ENCODE measurements at places on chromosomes 12 and 14. TPM values are rescaled to one million over a fixed set of nuclear protein-coding genes. Genes with fewer than 3 reads are reported as not detected.
A peak's percentile ranks its signal among the peaks of the same experiment; 100 is the strongest.

DNA sequence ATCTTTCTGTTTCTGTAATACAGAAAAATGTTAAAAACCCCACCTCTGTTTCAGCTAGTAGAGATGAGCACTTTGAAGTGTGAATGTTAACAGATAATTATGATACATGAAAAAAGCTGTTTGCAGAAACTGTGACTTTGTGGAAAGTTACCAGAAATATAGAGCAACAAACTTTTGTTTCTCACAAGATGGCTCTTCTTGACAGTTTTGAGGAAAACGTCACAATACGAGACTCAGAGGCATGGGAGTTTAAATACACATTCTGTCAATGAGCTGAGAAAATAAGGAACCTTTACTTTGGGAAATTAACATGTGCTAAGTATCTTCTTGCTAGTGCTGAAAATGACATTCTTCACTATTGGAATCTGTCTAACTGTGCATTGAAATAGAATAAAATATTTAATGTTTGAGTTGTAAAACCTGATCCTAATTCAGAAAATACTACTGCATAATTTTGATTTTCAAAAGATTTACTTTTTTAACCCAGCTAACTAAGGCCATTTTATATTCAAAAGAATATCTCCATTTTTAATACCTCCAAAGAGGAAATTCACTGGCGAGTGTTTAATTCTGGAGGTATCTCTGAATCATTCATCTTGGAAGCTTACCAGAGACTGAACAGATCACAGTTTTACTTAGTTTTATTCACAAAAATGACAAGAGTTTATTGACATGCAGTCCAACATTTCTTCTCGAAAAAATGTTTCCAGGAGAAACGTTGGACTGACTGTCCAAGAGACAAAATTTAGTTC lies 308.9 kb upstream of the LRFN5 start:
- H3K27me3 ChIP-seq = no peaks in the 10 kb centered on the region
- H3K27ac ChIP-seq = no peak overlapping the region
- no peak overlapping the region for H3K4me3 ChIP-seq
- DNase-seq = no peak

- no peaks in the 10 kb centered on the region for H3K36me3 ChIP-seq
- DNase-seq = no peak
Measured at GRCh38 chr12:28083840-28084678, 106.2 kb upstream of the CCDC91 start.

- DNase-seq = peak; percentile 79
- H3K36me3 ChIP-seq = peaks cover 3% of the 10 kb centered on the region
- peaks cover 72% of the 10 kb centered on the region for H3K4me1 ChIP-seq
- H3K4me3 ChIP-seq = peak overlapping the region; percentile 74
- H3K27ac ChIP-seq = peak overlapping the region; percentile 64
Measured at GRCh38 chr14:95515596-95516552, 576 bp downstream of the SYNE3 start.

DNA sequence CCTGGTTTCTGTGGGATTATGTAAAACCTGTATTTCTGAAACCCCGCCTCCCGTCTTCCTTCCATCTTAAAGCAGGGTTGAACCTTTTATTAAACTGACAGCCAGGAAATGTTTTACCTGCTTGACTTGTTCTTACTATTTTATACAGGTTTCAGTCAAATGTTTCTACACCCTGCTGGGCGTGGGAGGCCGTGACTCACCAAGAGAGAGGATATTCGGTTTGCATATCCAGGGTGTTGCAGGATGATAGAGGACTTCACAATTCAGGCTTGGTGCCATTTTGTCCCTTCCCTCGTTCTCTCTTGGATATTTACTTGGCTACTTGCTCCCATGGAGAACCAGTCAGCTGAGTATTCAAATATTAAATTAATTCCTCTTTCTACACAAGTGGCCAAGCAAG lies 69.7 kb downstream of the ARF6 start:
- H3K4me3 ChIP-seq = no peak overlapping the region
- no peak for DNase-seq
- H3K27me3 ChIP-seq = no peaks in the 10 kb centered on the region
- no peak overlapping the region for H3K27ac ChIP-seq
- peaks cover 13% of the 10 kb centered on the region for H3K4me1 ChIP-seq

DNA sequence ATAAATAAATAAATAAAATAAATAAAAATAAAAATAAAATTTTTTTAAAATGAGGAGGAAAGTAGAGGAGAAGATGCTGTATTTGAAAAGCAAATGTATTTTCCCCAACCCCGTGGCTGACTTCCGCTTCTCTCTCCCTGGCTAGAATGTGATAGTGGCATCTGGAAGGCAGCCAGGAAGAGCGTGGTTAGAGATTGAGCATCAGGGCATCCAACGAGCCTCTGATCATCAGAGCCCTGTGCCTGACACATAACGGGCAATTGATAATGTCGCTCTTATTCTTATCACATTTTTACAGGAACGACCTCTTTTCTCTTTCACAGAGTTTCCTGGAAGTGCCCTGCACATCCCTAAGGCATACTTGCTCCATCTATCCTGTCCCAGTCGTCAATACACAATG lies 496.9 kb upstream of the TMEM132C start:
- no peaks in the 10 kb centered on the region for H3K4me1 ChIP-seq
- no peak for DNase-seq

- H3K36me3 ChIP-seq = no peaks in the 10 kb centered on the region
- H3K4me1 ChIP-seq = no peaks in the 10 kb centered on the region
- no peak overlapping the region for H3K4me3 ChIP-seq
- no peaks in the 10 kb centered on the region for H3K27me3 ChIP-seq
- no peak for DNase-seq
Measured at GRCh38 chr12:131547555-131547954, 163.3 kb upstream of the SFSWAP start.

GRCh38 chr12:127290251-127290650 lies 976.7 kb upstream of the TMEM132C start:
- H3K27me3 ChIP-seq = peaks cover 3% of the 10 kb centered on the region
- no peak for DNase-seq
- no peaks in the 10 kb centered on the region for H3K4me1 ChIP-seq
- H3K27ac ChIP-seq = no peak overlapping the region
- H3K4me3 ChIP-seq = no peak overlapping the region

- no peaks in the 10 kb centered on the region for H3K4me1 ChIP-seq
- no peak for DNase-seq
- H3K4me3 ChIP-seq = no peak overlapping the region
- no peaks in the 10 kb centered on the region for H3K36me3 ChIP-seq
Measured at GRCh38 chr14:69317102-69317755, 57.3 kb downstream of the GALNT16 start.

DNA sequence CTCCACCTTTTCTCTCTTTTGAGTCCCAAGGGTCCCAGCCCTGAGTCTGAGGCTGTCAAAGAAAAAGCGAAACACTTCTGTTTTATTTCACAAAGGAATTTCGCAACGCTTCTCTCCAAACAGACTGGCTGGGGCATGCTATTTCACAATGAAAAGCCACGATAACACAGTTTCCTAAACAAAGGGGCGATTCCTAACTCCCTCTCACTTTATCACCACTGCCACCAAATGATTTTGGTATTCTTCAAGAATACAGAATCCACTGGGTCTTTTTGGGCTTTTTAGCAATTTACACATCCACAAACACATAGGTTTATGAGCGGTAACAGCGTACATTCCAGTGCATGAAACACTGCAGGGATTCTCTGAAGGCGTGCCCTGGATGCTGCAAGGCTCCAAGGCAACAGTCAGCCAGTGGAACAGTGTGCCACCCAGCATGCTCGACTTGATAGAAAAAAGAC lies 161.2 kb downstream of the DAD1 start:
- H3K4me1 ChIP-seq = no peaks in the 10 kb centered on the region
- H3K27me3 ChIP-seq = no peaks in the 10 kb centered on the region
- H3K36me3 ChIP-seq = no peaks in the 10 kb centered on the region
- no peak overlapping the region for H3K4me3 ChIP-seq
- no peak overlapping the region for H3K27ac ChIP-seq

- H3K27ac ChIP-seq = peak overlapping the region; percentile 30
- no peaks in the 10 kb centered on the region for H3K27me3 ChIP-seq
- H3K36me3 ChIP-seq = no peaks in the 10 kb centered on the region
- DNase-seq = peak; percentile 44
Measured at GRCh38 chr12:123115409-123116121, 35.3 kb downstream of the PITPNM2 start.

- no peak overlapping the region for H3K27ac ChIP-seq
- no peaks in the 10 kb centered on the region for H3K36me3 ChIP-seq
- H3K27me3 ChIP-seq = no peaks in the 10 kb centered on the region
- H3K4me3 ChIP-seq = no peak overlapping the region
- no peak for DNase-seq
Measured at GRCh38 chr12:87253157-87253556, 776.0 kb downstream of the C12orf50 start.

DNA sequence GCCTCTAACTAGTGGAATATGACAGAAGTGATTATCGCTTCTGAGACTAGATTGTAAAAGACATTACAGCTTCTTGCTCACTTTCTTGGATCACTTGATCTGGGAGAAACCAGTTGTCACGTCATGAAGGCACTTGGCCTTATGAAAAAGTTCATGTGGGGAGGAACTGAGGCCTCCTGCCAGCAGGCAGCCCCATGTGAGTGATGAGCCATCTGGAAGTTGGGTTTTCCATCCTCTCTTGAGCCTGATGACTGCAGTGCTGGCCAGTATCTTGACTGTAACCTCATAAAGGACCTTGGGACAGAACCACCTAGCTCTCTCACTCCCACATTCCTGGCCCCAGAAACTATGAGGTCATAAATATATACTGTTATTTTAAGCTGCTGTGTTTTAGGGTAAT lies 28.0 kb downstream of the TTLL5 start:
- H3K4me3 ChIP-seq = no peak overlapping the region
- H3K36me3 ChIP-seq = peaks cover 28% of the 10 kb centered on the region
- no peaks in the 10 kb centered on the region for H3K4me1 ChIP-seq
- DNase-seq = no peak
- no peaks in the 10 kb centered on the region for H3K27me3 ChIP-seq

DNA sequence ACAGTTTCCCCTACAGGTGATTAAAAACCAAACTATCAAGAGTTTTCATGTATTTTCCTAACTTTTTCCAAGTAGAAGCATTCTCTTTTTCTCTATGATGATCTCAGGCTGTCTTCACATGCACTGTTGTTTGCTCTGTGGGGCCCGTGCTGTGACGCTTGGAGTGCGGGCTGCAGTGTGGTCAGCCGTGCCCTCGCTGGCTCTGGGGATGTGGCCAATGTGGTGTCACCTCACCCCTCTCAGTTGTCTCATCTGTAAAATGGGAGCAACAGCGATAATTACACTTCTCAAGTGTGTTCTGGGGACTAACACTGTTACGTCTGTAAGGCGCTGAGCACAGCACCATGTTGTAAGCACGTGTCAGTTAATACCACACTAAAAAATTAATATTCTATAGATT lies 28.6 kb downstream of the DDX51 start:
- no peak for DNase-seq
- H3K4me3 ChIP-seq = no peak overlapping the region

DNA sequence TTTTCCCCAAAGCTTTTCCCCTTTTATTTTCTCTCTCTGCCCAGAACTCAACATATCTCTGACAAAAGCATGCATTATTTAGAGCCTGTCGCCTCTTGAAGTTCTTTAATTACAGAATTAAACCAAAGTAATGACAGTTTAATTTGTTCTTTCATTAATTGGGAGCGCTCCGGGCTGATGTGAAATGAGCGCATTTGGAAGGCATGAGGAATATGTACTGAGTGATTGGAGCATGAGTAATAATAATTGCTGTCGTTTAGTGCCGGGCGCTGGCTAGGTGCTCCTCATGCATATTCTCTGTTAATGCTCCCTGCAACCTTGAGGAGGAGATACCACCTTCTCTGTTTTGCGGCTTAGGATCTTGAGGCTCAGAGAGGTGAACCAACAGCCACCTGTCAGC lies 120.5 kb downstream of the SLC25A47 start:
- DNase-seq = no peak
- peaks cover 9% of the 10 kb centered on the region for H3K4me1 ChIP-seq
- H3K36me3 ChIP-seq = no peaks in the 10 kb centered on the region
- H3K4me3 ChIP-seq = no peak overlapping the region

DNA sequence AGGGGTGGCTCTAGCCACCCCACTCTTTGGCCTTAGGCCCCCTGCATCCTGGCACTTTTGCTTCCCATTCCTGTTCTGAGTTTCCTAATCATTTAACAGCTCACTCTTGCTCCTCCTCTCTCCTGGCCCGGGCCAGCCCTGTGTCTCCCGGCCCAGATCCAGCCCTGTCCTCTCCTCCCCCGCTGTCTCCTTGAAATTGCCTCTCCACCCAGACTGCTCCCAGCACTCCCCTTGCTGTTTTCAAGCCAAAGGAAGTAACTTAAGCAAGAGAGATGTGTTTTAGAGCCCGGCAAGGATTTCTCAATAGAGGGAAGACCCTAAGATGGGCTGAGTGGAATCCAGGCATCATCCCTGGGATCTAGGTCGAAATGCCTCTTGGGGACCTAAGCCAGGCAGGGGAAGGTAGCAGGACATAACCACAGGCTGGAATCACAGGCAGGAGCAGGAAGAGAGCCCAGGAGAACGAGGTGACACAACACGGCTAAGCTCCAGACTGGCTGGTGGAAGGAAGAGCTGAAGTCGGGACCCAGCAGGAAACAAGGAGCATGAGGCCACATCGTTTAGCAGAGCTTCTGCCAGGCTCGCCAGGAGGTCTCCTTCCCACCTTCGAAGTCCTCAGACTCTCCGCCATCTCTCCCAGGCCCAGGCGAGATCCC lies 2.0 kb upstream of the LRP1-AS start:
- H3K4me3 ChIP-seq = no peak overlapping the region
- no peaks in the 10 kb centered on the region for H3K4me1 ChIP-seq
- no peak for DNase-seq
- H3K36me3 ChIP-seq = no peaks in the 10 kb centered on the region

DNA sequence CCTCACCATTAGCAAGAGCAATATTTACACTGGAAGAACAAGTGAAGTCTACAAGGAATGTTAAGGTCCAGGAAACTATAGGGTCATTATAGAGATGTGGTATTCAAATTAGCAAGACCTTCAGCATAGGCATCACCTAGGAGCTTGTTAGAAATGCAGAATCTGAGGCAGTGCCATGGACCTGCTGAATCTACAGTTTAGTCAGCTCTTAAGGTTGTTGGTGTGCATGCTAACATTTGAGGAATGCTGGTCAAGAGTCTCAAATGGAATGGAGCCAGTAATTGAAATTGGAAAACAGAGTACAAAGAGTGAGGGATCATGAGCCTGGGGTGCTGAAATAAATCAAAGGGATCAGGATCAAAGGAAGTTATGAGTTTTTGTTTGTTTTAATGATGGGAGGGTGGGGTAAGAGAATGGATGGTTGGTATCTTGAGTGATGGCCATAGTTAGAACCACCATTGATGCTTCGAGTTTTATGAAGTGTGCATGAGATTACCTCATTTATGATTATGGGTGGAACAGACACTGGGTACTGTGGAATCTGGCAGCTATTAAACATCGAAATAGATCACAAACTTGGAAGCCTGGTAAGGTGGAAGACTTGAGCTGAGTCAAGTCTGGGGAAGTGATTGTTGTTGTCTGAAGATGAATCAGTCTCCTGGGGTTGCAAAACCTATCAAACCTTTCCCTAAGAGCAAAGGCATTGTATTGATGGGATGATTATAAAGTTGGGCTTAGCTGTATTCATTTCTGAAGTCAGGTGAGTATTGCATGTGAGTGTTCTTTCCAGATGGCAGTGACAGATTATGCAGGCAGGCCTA lies 323.3 kb upstream of the E2F7 start:
- no peak for DNase-seq
- no peak overlapping the region for H3K4me3 ChIP-seq
- no peaks in the 10 kb centered on the region for H3K4me1 ChIP-seq

The GUCY2C gene
- total RNA-seq = not detected

The KRT6A gene
- total RNA-seq = not detected

The PIK3C2G gene
- total RNA-seq = not detected

The POTEM gene
- not detected for total RNA-seq

The GPR132 gene
- total RNA-seq = 64.4 TPM

The ENDOU gene
- not detected for total RNA-seq
